ENCODE measurements at places on chromosomes 4 and X. TPM values are rescaled to one million over a fixed set of nuclear protein-coding genes. Genes with fewer than 3 reads are reported as not detected.

DNA sequence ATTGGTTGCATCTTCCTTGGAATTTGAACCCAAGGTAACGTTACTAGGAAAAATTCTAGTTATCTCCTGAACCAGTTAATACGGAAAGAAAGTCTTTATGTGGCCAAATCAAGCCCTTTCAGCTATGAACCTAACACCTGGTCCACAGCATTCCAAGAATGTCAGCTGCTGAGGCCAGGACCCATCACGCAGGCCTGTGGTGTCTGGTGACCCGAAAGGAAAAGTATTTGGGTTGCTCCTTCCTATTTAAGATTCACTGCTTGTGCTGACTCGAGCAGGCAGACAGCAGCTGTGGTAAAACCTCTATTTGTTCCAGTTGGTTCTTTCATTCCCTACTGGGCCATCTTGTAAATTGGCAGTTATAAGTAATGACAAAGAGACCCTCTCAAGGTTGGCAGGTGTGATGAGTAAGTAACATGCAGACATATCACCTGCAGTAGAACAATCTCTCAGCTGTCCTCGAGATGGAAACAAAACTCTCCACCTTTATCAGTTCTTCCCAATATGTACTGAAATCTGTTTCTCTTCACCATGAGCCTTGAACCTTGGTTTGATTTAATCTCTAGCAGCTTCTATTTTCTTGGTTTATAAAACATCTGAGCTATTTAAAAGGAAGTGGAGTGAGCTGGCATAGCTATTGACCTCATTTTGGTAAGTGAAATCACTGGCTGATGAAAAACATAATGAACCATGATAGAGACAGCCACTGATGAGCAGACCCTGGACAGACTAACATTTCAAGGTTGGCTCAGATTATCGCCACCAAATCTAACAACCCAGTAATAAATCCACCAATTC is 182.1 kb upstream of the SMIM31 start:
- DNase-seq = peak; percentile 48

GRCh38 chrX:104469771-104470170 is 96.2 kb upstream of the IL1RAPL2 start:
- no peak for DNase-seq

DNA sequence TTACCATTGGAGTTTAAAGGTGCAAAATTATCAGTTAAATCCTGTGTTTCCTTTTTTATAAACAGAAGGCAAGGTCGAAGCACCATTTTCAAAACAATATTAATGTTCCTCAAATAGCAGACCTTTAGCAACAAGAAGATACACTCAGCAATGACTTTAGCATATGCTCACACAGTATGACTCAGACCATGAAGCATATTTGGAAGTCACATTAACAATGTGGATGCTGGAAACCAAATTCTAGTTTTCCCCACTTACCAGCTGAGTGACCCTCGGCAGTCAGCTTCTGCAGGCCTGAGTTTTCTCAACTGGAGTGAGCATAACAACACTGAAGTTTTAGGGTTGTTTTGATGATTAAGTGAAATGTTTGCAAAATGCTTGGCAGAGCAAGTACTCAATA is 130.5 kb downstream of the ANK2 start:
- no peak for DNase-seq

Gene ENOX2
- total RNA-seq = 7.3 TPM

- DNase-seq = no peak
Measured at GRCh38 chrX:264634-265455, 16.3 kb upstream of the PLCXD1 start.

Gene SLC30A9
- 74.6 TPM for total RNA-seq

Gene NLGN4X
- total RNA-seq = 86.8 TPM

GRCh38 chrX:114906984-114907510 is 110.4 kb downstream of the IL13RA2 start:
- peak; percentile 50 for DNase-seq

GRCh38 chrX:34467437-34467836 is 189.6 kb downstream of the TMEM47 start:
- no peak for DNase-seq

DNA sequence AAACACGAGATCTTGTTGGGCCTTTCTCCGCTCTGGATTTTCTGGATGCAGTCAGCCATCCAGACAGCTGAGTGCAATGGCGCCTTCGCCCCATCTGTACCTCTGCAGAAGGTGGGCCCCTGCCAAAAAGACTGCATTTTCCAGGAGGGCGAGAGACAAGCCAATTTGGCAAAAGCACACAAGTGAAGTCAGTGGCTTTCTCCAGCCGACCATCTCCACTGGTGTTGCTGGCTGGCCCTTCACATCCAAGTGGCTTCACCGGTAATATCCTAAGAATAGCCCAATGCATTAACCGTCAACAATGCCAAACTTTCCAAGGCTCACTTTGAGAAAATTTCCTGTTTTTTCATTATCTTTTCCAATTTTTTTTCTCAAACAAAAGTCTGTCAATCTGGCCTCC is 96.2 kb upstream of the MXRA5 start:
- no peak for DNase-seq

DNA sequence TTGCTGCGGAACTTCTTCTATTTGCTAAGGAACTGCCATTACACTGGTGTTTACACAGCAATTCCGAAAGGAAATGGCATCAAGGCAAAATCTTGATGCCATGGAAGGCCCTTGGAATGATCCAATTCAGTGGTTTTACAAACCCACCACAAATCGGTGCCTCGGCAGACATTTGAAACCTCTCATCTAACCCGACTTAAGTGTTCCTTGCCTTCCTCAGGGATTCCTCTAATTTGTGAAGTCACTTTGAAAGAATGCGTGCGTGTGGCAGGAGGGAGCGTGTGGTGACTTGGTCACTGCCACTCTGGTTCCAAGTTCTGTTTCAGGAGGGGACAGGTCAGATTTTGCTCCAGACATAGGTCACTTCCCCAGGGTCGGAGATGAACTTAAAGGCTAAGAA is 4.8 kb downstream of the NOP14 start:
- DNase-seq = no peak

- no peak for DNase-seq
Measured at GRCh38 chrX:154535892-154536291, 10.8 kb downstream of the G6PD start.

GRCh38 chr4:1255151-1255550 is 6.2 kb upstream of the CTBP1 start:
- DNase-seq = no peak

DNA sequence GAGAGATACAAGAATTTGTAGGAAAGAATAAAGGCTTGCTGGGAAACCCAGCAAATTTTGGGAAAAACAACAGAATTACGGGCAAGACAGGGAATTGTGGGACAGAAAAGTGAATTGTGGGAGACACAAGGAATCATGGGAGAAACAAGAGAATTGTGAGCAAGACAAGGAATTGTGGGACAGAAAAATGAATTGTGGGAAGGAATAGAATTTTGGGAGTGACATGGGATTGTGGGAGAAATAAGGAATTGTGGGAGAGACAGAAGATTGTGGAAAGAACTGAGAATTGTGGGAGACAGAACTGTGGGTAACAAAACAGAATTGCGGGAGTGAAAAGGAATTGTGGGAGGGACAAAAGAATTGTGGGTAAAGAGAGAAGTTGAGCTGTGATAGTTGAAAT is 1.2 kb upstream of the HCCS start:
- DNase-seq = no peak

- no peak for DNase-seq
Measured at GRCh38 chr4:145786261-145786660, 106.3 kb downstream of the C4orf51 start.

Gene PARM1
- 9.4 TPM for total RNA-seq

- no peak for DNase-seq
Measured at GRCh38 chr4:79148369-79148768, 177.5 kb downstream of the NAA11 start.

Gene PNMA6A
- total RNA-seq = 7.1 TPM

DNA sequence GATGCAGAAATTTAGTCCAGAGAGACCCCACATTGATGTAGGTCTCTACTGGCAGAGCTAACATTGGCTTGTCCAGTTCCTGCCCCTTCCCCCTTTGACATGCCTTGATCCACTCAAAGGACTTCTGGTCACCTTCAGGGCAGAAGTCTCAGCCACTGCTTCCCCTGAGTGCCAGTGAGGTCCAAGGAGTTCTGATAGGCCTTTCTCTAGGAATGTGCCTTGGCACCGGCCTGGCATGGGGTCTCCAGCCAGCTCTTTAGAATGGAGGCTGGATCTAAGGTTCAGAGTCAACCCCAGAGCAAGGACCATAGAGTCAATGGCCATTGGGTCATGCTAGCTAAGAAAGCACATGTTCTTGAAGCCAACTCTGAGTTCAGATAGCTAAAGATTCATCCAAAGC is 88.6 kb upstream of the PJA1 start:
- DNase-seq = no peak

DNA sequence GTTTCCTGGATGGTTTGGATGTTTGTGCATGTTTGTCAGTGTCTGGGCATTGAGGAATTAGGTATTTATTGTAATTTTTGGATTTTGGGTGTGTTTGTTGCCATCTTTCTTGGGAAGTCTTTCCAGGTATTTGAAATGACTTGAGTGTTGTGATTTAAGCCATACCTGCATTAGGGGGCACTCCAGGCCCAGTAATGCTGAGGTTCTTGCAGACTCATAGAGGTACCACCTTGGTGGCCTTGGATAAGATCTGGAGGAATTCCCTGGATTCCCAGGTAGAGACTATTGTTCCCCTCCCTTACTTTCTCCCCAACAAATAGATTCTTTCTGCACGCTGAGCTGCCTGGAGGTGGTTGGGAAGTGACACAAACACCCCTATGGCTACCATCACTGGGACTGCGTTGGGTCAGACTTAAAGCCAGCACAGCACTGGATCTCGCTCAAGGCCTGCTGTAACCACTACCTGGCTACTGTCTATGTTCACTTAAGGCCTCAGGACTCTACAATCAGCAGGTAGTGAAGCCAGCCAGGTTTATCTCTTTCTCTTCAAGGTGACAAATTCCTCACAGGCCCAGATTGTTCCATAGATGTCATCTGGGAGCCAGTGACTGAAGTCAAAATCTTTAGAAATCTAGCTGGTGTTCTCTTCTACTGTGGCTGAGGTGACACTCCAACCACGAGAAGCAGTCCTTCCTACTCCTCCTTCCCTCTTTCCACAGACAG is 643.6 kb downstream of the PDHA2 start:
- peak; percentile 53 for DNase-seq

- no peak for DNase-seq
Measured at GRCh38 chr4:1557221-1557597, 126.9 kb downstream of the FAM53A start.

DNA sequence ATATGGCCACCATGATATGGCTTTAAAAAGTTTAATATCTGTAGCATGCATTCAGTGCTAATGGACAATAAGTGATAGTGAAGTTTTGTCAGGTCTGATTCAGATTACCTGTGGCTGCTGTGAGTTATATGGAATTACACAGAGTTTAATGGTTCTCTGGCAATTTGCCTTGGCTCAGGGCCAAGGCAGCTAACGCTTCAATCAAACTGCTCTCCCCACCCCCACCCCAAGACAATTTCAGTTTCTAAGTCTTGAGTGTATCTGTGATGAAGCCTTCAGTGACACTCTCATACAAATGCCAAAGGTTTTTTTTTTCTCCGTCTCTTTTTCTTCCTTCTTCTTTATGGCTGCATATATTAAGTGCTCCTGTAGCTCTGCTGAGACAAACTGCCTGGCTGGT is 106.6 kb downstream of the SHROOM4 start:
- DNase-seq = no peak

Gene RASSF6
- 0.23 TPM for total RNA-seq

- DNase-seq = no peak
Measured at GRCh38 chr4:148376151-148376550, 66.1 kb downstream of the NR3C2 start.

Gene PGAM4
- 0.52 TPM for total RNA-seq

DNA sequence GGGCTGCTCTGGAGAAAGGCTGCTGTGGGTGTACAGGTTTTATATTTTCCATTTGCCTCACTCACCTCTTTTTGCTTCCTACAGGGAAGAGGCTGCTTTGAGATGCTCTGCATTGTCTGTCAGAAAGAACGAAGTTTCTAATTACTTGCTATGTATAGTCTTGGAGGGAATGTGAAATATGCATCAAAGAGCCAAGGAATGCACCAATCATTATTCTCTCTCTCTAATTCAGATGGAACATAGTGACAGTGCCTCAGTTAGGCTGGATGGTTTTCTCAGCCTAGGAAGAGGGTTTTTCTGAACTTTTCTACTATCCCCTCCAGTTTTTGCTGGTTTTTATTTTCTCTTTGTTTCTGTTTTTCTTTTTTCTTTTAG is 106.8 kb upstream of the SLC4A4 start:
- peak; percentile 11 for DNase-seq

DNA sequence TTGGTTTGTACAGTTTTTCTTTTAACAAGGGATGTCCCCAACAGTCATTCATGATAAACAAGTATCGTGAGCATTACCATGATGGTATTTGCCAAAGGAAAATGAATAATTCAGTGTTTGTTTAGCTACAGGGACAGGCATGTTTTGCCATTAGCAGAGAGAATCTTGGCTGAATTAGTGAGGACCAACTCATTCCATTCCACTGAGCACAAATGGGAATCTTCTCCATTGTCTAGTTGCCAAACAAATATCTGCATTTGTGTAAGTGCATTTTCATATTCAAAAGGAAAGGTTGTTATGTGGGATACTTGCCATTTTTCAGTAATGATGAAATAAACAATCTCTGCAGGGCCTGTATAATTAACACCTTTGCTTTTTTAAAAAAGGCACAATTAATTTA is 1762.6 kb downstream of the RPA4 start:
- DNase-seq = no peak

DNA sequence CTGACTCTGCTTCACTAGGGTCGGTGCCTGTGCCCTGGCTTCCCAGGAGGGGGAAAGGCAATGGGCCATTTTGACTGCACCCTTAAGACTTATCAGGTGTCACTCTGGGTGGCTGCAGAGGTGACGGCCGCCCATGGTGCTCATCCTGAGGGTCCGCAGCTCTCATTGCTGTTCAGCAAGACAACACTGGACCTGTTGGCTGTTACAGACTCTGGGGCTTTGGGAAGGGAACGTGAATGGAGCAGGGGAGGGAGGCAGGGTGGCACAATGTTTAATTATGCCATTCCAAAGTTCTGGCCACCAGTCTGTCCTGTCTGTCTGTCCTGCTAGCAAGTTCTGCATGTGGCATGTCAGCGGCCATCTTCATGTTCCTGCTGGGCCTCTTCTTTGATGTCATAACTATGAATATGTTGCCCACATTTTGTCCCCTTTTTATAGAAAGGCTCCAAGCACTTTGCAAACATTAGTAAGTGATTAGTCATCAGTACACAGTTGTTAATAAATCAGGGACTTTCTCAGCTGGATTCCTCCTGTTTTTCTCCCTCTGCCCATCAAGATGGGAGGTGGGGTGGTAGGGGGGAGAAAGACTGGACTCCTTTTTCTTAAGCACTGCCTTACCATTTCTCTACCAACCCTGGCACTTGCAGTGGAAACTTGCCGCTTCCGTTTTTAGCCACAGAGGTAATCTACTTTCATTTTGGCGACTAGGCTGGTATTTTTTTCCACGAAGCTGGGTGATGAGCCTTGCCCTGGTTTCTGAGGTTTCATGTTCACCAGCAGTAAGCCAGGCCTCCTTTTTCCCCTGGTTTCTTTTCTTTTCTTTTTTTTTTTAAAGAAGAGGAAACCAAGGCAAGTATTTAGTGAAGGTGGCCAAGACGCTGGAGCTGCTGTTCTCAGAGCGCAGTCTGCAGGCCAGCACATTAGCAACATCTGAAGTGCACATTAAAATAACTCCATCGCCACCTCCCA is 88.6 kb upstream of the TRIM2 start:
- no peak for DNase-seq

Gene POU4F2
- total RNA-seq = not detected

Gene TRPC5OS
- not detected for total RNA-seq

- DNase-seq = no peak
Measured at GRCh38 chrX:103756736-103757135, 19.9 kb upstream of the PLP1 start.

Gene DSPP
- not detected for total RNA-seq

Gene AKAP4
- total RNA-seq = not detected

Gene GABRE
- total RNA-seq = 8.3 TPM

GRCh38 chrX:53333853-53334252 is 52.5 kb upstream of the IQSEC2 start:
- no peak for DNase-seq
